Osteoblast (primary cell): ENCODE measurements at places on chromosomes 3 and 15. TPM values are rescaled to one million over a fixed set of nuclear protein-coding genes. Genes with fewer than 3 reads are reported as not detected.

Gene ZNF80
- not detected in 2 replicates for total RNA-seq

Gene C3orf22
- not detected in 2 replicates for total RNA-seq

Gene EMC7
- 40.5 and 48.0 TPM in 2 replicates for total RNA-seq

Gene SAMD7
- not detected in 2 replicates for total RNA-seq

Gene FAM43A
- 14.7 and 17.0 TPM in 2 replicates for total RNA-seq

Gene NTRK3
- 0.59 and 0.72 TPM in 2 replicates for total RNA-seq

Gene GLT8D1
- total RNA-seq = 98.8 and 103 TPM in 2 replicates

Gene ADAMTS7
- total RNA-seq = 32.4 and 34.0 TPM in 2 replicates

Gene TRIP4
- 10.9 and 14.1 TPM in 2 replicates for total RNA-seq

Gene STIMATE
- total RNA-seq = 11.5 and 18.5 TPM in 2 replicates

Gene ZDHHC23
- 0.88 and 1.1 TPM in 2 replicates for total RNA-seq

Gene CPA3
- total RNA-seq = 1.1 and 2.1 TPM in 2 replicates

Gene IL5RA
- not detected in 2 replicates for total RNA-seq

Gene ZNF662
- 4.0 and 4.1 TPM in 2 replicates for total RNA-seq

Gene APOD
- 0.88 and 1.4 TPM in 2 replicates for total RNA-seq

Gene HTR3E
- total RNA-seq = not detected in 2 replicates

Gene MESP1
- total RNA-seq = under 0.01 TPM in 2 replicates
